Activated gamma-delta T cell treated with Interleukin-2 at 50 U/mL for 16 hours (primary cell): ENCODE measurements at places on chromosomes 1 and 21.
A peak's percentile ranks its signal among the peaks of the same experiment; 100 is the strongest.

DNA sequence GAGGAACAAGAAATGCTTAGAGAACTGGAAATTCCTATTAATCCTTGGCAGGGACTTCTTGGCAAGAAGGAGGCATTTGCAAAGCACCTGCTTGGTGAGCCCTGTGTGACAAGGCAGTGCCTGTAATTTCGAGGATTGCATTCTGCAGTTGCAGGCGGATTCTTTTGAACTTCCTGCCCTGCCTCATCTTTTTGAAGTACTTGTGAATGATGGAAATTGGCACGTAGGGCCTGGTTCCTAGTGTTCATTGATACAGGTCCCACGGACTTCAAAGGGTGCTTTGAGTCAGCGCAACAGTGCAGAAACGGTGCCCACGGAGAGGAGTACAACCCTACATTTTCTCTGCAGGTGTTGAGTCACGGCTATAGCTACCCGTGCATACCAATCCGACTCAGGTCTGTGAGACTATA lies 6.4 kb downstream of the HUNK start:
- DNase-seq: no peak

DNA sequence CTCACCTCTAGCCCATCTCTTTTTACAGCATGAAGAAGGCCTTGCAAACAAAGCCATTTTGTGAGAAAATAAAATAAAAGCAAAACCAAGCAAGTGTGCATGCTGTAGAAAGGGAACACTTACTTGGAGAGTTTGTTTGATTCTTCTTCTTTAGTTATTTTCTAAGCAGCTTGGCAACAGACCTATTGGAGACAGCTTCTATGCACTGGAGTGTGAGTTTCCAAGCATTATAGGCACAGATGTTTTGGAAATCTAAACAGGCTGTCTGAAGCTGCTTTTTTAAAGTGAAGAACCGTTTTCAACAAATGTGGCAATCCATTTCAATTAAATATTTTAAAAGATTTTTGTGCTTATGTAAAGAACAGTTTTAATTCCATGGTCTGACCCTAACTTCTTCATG lies 76.6 kb downstream of the NGF start:
- DNase-seq: no peak

- DNase-seq: no peak
Observed at GRCh38 chr1:236800623-236801022, 5.5 kb downstream of the MTR start.

- DNase-seq: no peak
Observed at GRCh38 chr1:161502181-161502580, 3.1 kb upstream of the FCGR2A start.

- no peak for DNase-seq
Observed at GRCh38 chr1:220409771-220410595, 118.0 kb upstream of the MARK1 start.

DNA sequence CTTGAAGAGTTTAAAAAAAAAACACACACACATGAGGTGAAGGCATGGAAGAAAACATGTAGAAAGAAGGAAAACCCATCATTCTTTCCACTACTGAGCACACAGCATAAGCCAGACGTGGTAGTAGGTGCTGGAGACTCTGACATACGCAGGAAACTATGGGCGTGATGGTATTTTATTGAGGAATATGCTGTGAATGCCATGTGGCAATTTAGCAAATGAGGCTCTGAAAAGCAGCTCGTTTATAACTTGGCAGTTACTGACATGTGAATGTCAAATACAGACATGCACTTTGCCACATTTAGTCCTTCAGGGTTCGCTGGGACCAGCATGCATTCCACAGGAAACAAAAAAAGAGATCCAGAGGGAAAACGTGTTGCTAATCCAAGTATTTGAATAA lies 74.3 kb upstream of the IFNAR2 start:
- no peak for DNase-seq

DNA sequence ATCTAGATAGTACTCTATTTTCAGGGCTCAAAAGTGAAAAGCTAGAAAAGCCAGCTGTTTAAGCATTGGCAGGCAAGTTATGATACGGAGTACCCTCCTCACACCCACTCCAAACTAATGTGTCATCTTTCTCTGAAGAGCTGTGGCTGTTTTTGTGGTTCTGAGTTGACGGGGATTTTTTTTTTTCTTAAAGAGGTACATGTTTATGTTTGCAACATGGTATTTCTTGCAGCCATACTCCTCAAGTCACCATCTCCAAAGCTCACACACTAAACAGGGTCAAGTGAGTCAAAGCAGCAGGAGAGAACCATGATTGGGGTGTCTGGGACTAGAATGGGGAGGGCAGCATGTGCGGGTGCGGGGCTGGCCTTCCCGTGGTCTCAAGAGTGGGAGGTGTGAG lies 347.2 kb downstream of the DISC1 start:
- no peak for DNase-seq

GRCh38 chr1:205440476-205441317 lies 15.1 kb downstream of the BLACAT1 start:
- DNase-seq: peak; percentile 72

- DNase-seq: peak; percentile 45
Observed at GRCh38 chr1:152869808-152870419, 8.2 kb upstream of the SMCP start.

DNA sequence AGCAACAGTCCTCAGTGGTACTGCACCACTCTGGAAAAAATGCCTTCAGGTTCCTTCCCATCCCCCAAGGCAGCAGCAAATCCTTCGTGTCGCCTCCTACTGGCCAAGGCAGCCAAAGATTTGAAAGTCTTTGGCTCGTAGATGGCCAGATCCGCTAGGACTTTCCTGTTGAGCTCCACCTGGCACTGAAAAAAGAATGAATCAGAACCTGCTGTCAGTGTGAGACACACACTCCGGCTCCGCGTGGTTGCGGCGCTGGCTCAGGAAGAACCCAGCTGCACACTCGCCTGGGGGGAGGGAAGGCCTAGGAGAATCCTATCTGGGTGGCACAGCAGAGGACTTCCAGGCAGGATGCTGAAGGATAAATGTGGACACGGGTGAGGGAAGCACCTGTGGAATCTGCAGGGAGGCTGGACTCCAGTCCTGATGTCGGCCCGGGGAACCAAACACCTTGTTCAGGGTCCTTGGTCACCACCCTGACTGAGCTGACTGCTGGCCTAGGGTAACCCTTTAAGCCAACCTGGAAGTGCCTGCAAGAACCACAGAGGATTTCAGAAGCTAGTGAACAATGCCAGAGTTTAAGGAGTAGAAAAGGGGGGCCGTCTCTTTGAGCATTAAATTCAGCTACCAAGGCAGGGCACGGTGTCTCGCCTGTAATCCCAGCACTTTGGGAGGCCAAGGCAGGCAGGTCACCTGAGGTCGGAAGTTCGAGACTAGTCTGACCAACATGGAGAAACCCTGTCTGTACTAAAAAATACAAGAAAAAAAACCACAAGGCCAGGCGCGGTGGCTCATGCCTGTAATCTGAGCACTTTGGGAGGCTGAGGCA lies 3.2 kb upstream of the CCNL2 start:
- DNase-seq: no peak

DNA sequence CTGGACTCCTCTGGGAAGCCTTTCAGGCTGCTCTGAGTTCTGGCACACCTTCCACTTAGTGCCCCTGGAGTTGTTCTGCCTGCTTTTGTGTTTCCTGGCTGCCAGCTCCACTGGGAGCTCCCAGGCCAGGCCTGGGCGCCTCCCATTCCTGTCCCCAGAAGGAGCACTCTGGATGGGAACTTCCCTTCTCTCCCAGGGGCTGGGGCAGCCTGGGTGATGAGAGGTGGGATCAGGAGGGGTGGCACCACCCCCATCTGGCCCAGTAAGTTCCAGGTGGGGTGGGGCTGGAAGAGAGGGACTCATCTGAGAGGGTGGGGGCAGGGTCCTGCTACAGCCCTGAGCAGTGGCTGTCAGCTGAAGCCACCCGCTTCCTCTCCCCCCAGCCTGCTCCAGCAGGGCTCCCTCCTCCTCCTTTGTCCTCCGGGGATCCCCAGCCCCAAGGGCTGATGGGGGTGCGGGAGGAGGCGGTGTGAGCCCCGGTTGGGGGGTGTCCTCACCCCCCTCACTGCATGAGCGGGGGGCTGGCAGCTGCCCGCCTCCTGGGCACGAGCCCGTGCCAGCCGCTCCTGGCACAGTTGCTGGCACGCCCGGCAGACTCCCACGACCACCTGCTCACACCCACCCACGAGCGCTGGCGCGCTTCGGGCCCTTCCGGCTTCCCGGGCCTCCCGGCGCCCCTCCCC lies 4.7 kb downstream of the FOXO6 start:
- DNase-seq: peak; percentile 30

DNA sequence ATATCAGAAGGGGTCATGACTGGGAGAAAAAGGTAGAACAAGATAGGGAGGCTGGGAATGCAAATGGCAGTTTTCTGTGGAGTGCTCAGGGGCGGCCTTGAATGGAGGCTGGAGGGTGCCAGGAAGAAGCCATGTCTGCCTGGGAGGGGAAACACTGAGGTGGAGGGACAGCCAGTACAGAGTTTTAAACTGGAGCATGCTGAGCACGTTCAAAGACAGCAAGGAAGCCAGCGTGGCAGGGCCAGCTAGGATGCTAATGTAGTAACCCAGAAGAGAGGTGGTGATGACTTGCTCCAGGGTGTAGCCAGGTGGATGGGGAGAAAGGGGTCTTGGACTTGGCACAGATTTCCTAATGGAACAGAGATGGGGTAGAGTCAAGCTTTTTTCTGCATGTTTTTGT lies 445.8 kb upstream of the VAMP3 start:
- no peak for DNase-seq

DNA sequence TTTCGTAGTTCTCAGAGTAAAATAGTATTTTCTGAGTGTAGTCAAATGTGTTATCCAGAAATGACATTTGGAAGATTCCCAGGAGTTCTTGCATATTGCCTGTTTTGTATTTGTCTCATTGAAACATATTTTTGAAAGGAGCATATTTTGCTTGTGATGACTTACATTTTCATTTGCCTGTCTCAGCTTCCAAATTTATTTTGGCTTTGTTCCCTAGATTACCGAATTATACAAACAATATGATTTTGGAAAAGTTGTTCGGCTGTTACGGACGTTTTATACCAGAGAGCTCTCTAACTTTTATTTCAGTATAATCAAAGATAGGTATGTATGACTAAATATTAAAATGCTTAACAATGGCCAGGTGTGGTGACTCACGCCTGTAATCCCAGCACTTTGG lies 46.0 kb downstream of the IARS2 start:
- no peak for DNase-seq

GRCh38 chr1:15124362-15125100 lies 29.0 kb upstream of the TMEM51 start:
- no peak for DNase-seq

DNA sequence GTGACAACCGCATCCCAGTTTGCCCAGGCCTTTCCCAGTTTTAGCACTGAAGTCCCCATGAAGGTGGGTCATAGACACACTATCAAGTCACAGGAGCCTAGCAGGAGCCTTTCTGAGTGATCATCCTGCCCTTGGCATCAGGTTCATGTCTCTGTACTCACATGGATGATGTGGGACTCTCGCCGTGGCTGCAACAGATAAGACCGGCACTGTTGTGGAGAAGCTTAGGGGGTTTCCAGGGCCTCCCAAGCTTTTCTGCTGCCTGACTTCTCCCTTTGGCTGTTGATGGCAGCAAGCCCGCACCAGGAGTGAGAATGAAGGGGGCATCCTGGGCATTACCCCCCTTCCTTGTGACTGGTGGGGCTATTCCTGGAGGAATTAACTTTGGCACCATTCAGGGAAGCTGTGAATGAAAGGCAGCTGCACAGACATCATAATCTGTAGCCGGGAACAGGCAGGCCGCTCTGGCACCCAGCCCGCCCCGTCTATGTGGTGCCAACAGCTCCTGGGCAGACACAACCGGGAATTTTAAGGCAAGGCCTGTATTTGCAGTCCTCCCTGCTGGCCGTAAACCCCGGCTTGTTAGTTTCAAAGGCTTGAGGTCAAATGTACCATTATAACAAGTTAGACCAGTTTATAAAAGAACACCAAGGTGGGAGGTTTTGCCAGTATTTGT lies 148.6 kb downstream of the HUNK start:
- no peak for DNase-seq

DNA sequence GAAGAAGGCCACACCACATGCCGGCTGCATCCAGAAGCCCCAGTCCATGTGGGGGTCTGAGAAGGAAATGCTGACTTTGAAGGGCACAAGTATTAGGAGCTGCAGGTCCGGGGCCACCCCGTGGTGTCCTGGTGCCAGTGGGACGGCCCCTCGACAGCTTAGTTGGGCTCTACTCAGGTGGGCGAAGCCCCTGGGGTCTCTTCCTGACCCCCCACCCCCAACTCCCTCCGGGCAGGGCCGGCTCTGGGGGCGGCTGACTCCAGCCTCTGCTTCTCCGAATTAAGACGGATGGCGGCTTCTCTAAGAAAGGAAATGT lies 62.1 kb upstream of the TTC34 start:
- no peak for DNase-seq

- no peak for DNase-seq
Observed at GRCh38 chr1:100394285-100394684, 42.0 kb downstream of the CDC14A start.

DNA sequence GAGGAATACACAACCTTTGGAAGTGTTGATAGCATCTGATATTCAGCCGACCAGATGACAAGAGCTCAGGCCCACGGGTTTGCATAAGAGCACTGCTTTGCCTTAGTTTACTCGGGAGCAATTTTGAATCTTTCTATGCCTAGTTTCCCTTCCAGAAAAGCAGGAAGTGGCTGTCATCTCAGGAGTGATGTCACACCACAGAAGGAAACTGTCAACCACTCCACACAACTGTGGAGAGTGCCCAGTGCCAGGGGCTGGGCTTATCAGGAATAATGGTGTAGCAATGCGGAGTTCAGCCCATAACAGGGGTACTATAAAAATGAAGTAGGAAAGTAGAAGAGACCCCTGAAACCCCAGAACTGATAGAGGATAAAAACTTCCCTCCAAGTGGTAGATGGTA lies 28.4 kb downstream of the NTPCR start:
- no peak for DNase-seq

DNA sequence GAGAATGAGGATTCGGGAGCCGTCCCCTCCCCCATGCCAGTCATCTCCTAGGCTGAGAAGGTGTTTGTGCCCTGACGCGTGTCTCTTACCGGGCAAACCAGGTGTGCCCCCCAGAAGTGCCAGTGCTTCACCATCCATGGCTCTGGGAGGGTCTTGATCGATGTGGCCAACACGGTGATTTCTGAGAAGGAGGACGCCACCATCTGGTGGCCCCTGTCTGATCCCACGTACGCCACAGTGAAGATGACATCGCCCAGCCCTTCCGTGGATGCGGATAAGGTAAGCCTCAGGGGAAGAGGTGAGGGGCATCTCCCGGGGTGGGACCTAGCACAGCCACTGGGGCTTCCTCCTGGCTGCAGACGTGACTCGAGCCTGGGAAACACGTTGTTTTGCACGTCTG lies 959 bp downstream of the PADI6 start:
- DNase-seq: no peak

- no peak for DNase-seq
Observed at GRCh38 chr1:234916840-234917239, 211.8 kb downstream of the TOMM20 start.
